ENCODE measurements at places on chromosomes 4 and X. TPM values are rescaled to one million over a fixed set of nuclear protein-coding genes. Genes with fewer than 3 reads are reported as not detected.

DNA sequence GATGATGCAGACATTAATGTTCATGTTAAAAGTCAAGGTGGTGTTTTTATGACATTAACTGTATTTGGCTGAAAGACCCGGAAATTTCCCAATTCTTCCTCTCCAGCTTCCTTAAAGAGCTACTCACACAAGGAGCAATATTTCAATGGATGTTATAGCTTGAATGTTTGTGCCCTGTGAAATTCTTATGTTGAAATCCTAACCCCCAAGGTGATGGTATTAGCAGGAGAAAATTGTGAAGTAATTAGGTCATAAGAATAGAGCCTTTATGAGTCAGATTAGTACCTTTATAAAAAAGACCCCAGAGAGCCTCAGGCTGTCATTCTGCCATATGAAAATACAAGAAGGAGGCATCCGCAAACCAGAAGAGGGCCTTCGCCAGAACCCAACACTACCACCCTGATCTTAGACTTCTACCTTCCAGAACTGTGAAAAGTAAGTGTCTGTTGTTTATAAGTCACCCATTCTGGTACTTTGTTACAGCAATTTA is 3.6 kb downstream of the TLR1 start:
- DNase-seq: no peak

- DNase-seq: no peak
Observed at GRCh38 chr4:138317175-138317748, 75.1 kb upstream of the SLC7A11 start.

- DNase-seq: no peak
Observed at GRCh38 chrX:57822398-57822797, 87.9 kb downstream of the ZXDA start.

GRCh38 chr4:138972956-138973801 is 42.4 kb upstream of the NOCT start:
- DNase-seq: no peak

- no peak for DNase-seq
Observed at GRCh38 chr4:80221161-80221560, 23.9 kb downstream of the PRDM8 start.

GRCh38 chr4:29908276-29908675 is 811.9 kb upstream of the PCDH7 start:
- DNase-seq: no peak

SLC25A31 gene
- not detected for polyA plus RNA-seq

MAGEB3 gene
- 0.02 TPM for polyA plus RNA-seq

PNMA5 gene
- 1.0 TPM for polyA plus RNA-seq

IBSP gene
- not detected for polyA plus RNA-seq

GABRG1 gene
- polyA plus RNA-seq: 0.03 TPM

SULT1E1 gene
- polyA plus RNA-seq: not detected
